ENCODE measurements at places on chromosomes 3 and 15.

DNA sequence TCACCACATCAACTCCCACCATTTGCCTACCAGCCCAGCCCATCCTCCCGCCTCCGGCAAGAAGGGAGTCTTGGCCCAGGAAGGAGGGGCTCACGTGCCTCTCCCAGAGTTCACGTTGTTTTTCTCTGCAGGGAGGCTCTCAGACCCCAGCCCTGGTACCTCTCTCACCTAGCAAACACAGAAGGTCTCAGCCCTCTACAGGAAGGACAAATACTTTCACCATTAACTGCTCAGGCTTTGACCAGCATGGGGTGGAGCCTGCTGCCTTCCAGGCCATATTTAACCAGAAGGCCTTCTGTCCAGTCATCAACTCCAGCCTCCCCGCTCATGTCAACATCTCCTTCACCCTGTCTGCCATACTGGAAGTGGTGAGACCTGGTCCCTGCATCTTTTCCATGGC is 19.0 kb upstream of the HTR3E start:
- no peak for DNase-seq

DNA sequence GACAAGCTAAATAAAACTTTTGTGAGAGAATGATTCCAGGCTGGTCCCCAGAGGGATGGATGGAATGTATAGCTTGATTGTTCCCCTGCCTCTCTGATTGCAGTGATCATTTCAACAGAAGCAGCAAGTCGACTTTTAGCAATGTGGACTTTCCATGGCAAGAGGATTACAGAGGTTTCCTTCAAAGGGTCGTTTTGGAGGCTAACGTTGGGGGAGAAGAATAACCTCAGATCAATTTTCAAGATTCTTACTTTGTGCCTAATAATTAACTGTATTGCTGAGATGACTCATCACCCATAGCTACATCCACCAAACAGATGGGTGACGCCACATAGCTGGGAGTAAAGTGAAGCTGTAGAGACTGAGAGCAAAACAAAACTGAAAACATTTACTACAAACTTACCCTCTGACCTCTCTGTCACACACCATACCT is 79.9 kb downstream of the GTPBP8 start:
- no peak for DNase-seq

- no peak for DNase-seq
These were observed 36.6 kb downstream of the SPSB4 start for GRCh38 chr3:141087778-141088130.

GRCh38 chr15:35247150-35247549 is 162.1 kb upstream of the NANOGP8 start:
- DNase-seq: no peak

- no peak for DNase-seq
These were observed 29.6 kb downstream of the SQOR start for GRCh38 chr15:45664451-45664850.

GRCh38 chr3:38534604-38535003 is 38.5 kb downstream of the EXOG start:
- DNase-seq: no peak

GRCh38 chr15:66066005-66066404 is 187.5 kb downstream of the MEGF11 start:
- no peak for DNase-seq

- no peak for DNase-seq
These were observed 45.5 kb downstream of the CTNNB1 start for GRCh38 chr3:41244620-41245336.
